AG09319 (cell line): ENCODE measurements at places on chromosomes 12 and 14.

GRCh38 chr12:16002880-16003279, 91.7 kb downstream of the DERA start:
- no peak for DNase-seq

- DNase-seq = no peak
Observed at GRCh38 chr14:21233457-21234076, 35.7 kb downstream of the HNRNPC start.

DNA sequence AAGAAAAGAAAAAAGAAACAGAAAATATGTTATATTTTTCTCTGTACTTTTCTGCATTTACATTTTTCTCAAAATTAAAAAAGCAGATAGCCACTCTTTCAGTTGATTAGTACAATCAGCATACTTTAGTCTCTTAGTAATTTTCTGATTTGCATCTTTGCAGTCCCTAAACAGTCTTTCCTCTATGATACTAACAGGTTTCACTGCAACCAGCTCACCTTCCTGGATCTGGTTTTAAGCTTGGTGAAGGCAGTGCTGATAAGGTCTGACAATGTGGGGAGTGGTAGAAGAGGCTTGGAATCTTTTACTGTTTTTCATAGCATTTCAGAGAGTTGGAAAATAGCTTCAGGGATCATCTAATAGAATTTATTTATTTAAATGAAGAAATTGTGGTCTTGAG, 457.6 kb downstream of the ZFP36L1 start:
- no peak for DNase-seq

- DNase-seq = no peak
Observed at GRCh38 chr12:2490831-2491230, 303.9 kb upstream of the FKBP4 start.

DNA sequence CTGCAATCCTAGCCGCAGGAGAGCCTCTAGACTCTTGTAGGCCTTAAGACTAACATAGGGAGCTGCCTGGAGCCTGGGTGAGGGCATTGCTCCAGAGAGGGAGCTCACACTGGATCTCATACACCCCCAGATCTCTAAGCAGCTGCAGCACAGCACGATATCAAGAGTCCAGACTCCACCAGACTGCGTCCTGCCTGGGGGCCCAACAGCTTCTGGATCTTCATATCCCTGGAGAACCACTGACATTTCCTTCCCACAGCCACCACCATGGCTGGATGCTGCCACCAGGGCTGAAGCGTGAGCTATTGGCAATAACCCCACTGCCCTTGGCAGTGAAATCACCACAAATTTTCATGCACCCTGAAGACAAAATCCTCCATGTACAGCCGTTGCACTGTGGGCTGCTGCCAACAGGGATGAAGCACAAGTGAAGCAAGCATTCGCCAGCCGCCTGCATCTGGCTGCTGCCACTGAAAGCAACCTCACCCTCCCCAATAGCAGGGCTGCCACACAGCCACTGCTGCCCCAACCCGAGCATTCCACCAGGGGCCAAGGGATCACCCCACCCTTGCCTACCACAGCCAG, 28.2 kb downstream of the CACNA2D4 start:
- no peak for DNase-seq

GRCh38 chr12:1927751-1928351, 9.4 kb upstream of the CACNA2D4 start:
- DNase-seq = no peak

GRCh38 chr12:46391630-46392029, 19.1 kb upstream of the SLC38A2 start:
- DNase-seq = no peak

- no peak for DNase-seq
Observed at GRCh38 chr14:24362241-24362960, 5.6 kb upstream of the NFATC4 start.

DNA sequence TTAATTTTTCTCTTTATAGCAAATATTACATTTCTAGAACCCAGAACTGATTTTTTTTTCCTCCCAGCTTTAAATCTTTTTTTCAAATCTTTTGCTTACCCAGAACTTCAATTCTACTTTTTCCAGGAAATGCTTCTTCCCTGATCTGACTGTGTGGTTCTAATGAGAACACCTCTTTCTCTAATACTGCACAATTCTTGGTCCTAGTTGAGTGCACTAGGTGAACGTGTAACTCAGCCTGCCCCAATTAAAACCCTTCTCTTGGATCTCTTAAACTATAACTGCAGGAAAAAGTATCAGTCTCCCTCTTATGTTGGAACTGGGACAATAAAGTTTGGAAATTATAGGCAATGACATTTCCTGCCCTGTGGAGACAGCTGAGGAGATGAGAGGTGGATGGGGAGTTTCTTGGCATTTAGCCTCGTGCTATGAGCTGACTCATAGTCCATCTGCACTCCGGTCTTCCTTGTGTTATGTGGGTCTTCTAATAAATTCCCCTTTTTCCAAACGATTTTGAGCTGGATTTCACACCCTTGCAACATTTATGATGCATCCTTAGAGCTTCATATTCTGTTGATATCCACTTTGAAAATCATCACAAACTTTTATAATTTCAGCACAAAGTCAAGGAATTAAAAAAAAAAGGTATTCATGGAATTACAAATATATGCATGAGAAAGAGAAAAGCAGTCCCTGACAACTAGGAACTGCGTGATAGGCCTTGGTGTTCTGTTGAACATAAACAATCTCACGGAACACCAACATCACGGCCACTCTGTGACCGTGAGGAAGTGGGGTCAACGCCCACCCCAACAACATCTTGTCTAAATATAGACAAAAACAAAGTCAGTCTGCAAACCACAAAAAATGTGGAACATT, 52.4 kb downstream of the BRMS1L start:
- peak; percentile 71 for DNase-seq

DNA sequence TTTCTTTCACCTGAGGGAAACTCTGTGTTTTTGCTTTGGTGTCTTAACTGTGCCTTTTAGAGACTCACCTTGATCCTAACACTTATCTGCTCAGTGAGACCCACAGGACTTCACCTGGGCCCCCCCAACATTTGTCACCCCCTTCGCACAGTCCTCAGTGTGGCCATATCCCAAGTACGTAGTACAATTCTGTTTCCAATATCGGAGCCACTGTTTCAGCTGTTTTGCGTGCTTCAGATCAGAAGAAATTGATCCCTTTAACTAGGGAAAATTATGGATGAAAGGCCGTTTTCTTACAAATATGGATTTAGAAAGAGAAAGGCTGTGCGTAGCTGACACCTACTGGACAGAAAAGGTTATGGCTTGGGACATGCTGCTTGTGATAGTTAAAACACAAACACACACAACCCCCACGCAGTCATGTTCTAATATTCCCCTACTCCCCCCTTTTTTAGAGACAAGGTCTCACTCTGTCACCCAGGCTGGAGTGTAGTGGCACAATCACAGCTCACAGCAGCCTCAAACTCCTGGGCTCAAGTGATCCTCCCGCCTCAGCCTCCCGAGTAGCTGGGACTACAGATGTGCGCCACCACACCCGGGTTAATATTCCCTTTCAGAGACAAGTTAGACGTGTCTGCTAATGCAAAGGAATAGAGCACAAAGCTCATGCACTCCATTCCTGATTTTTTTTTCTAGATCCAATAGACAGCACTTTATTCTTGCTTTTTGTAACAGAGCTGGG, 3.6 kb upstream of the SLC7A8 start:
- DNase-seq = peak; percentile 56

DNA sequence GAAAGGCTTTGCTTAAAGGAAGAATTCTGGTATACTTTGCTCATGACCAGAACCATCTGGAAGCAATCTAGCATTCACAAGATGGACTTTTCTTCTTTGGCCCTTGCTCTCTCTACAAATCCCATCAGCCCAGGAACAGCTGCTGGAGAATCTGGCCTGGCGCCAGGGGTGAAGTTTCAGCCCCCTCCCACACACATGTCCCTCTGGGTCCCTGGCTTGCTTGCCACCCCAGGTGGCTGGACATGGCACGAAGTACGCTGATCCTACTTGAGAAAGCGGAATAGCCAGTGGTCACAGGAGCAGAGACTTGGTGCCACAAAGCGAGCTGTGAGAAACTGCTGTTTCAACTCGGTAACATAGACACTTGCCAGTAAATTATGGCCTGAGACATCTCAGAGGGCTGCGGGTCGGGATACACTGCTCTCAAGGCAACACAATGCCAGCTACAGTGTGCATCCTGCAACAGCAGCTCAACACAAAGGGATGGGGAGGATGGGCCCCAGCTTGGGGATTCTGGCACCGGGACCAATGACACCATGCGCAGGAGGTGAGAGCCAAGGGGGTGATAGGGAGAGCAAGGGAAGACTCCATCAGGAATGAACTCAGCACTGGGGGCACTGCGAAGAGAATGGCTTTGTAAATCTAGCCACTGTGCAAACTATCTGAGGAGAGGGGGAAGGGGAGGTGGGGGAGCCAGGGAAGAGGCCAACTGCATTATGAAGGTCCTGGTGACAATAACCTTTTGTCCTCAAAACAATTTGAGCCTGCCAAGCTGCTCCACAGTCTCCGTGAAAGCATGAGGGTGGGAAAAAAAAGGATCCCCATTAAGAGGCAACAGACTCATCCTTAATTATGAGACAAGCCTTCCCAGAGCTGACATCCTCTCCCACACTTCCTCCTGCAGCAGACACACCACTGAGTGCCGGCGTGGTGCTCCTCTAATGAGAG, 219.9 kb downstream of the PPM1H start:
- no peak for DNase-seq

DNA sequence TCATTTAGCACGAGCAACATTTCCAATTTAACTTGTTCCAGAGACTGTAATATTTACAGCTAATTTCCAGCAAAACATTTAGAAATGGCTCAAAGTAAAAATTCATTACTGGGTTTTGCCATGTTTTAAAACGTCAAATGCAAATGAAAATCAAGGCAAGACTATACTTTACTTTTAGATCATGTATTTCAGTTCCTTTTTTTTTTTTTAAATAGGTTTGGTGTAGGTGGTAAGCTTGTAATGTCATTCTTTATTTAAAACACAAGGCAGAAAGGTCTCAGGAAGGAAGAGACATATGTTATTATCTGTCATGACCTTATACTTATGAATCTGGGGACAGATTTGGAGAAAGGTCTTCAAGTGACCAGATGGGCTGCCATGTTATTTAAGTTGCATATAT, 54.1 kb downstream of the GRIP1 start:
- no peak for DNase-seq

DNA sequence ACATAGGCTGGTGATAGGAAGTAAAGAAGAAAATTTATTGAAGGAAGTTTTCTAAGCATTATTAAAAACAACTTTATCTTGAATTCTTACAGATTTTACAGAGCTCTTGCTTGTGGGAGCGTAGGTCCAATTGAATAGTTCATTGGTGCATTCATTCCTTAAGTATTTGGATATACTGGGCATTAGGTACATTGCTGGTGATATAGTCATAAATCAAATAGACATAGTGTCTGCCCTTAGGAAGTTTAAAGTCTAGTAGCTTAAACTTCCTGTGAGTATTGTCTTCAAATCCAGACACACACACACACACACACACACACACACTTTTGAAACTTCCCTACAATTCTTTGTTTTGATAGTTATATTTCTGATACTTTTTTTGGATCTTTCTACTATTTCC, 226.7 kb downstream of the FUT8 start:
- no peak for DNase-seq

GRCh38 chr12:99453836-99454538, 193.6 kb upstream of the GARIN6 start:
- no peak for DNase-seq

GRCh38 chr12:39451977-39452376, 9.1 kb upstream of the KIF21A start:
- DNase-seq = no peak

DNA sequence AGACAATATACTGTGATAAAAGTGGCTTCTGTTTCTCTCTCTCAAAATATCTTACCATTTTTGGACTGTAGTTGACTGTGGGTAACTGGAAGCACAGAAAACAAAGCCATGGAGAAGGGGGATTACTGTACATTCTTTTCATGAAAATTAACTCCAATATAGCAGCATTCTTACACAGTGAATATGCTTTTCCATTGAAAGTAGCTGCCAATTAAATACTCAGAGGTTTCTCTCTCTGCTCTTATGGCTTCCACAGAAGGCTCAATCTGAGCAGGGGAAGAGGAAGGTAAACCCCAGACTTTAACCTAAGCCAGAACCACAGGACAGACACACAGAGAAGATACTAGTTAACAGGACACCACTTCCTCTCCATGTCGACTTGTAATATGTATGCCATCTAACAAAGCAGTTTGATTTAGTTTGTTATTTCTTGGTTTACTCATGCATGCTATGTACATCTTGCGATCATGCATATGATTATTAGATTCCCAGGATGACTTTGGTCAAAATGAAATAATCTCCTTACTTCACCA, 150.2 kb downstream of the SSPN start:
- no peak for DNase-seq

- no peak for DNase-seq
Observed at GRCh38 chr12:51954561-51955361, 3.3 kb downstream of the ACVR1B start.

DNA sequence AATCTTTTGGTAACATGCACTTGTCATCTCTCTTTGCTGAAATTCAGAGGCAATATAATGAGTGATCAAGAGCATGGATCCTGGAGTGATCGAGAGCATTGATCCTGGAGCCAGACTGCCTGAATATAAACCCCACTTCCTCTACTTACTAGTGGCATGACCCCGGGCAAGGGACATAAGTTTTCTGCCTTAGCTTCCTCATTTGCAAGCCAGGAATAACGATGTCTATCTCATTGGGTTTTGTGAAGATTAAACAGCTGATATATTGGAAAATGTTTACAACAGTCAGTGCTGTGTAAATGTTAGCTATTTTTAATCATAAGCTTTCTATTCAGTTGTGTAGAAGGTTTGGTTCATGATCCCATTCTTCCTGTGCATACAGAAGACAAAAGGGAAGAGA, 2.4 kb upstream of the CSRNP2 start:
- no peak for DNase-seq
